Activated T-cell treated with anti-CD3 and anti-CD28 coated beads for 4 hours (primary cell): ENCODE measurements at places on chromosomes 13 and 19.

- no peak for DNase-seq
Measured at GRCh38 chr13:27634231-27634630, 12.5 kb downstream of the POLR1D start.

DNA sequence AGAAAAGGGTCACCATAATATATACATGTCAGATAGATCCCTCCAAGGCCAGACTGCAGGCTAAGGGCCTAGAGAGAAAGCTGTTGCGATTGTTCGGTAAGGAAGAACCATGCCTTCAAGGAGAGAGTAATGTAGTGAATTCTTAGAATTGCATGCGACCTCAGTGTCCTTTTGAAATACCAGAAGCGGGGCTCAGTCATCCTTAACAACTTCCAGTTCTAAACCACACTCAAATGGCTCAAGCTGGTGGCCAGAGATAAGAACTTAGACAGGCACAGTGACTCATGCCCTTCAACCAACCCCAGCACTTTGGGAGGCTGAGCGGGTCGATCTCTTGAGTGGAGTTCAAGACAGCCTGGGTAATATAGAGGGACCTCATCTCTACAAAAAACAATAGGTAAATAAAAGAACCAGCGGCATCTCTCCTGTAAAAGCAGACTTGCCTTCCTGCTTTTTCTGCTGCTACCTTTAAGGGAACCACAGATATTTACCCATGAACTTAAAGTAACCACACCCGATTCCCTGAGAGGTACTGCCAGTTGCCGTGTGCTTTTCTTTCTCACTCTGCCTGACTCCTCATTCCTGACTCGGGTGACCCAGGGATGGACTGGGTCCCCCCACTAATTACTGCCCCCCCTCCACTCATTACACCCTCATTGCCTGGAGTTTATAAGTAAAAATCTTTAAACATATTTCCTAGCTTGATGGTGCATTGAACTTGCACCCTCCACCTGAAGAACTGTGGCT is 15.4 kb upstream of the SIGLEC6 start:
- no peak for DNase-seq

- DNase-seq, result no peak
Measured at GRCh38 chr19:37946132-37946531, 39.1 kb downstream of the SIPA1L3 start.

DNA sequence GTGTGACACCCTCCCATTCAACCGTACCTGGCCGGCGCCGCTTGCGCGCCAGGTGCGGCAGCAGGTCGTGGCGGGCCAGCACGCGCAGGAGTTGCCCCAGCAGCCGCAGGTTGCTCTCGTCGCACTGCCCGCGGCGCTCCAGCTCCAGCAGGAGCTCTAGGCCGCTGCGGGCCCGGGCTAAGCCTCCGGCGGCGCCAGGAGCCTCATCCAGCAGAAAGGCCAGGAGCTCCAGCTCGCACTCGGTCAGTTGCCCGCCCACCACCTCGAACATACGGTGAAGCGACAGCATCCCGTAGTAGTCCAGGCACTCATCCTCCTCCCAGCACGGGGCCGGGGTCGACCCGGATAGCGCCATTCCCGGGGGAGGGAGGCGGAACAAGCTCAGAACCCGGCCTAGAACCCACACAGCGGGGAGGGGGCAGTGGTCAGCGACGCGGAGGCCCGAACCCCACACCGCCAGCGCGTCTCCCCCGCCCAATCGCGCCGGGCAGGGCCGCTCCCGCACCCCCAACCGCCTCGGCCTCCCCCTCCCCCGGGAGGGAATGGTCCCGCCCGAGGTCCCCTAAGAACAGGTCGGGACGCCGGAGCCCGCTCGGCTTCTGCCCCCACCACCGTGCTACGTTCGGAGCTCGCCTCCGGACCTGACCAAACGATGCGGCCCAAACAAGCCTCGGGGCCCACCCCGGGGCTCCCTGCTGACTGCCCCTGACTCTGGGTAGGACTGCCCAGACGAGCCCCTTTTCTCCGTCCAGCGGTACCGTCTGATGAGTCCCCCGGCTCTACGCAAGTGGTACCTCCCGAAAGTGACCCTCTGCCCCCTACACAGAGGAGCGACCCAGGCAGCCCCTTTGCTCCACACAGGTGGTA is 591 bp downstream of the DEDD2 start:
- no peak for DNase-seq

DNA sequence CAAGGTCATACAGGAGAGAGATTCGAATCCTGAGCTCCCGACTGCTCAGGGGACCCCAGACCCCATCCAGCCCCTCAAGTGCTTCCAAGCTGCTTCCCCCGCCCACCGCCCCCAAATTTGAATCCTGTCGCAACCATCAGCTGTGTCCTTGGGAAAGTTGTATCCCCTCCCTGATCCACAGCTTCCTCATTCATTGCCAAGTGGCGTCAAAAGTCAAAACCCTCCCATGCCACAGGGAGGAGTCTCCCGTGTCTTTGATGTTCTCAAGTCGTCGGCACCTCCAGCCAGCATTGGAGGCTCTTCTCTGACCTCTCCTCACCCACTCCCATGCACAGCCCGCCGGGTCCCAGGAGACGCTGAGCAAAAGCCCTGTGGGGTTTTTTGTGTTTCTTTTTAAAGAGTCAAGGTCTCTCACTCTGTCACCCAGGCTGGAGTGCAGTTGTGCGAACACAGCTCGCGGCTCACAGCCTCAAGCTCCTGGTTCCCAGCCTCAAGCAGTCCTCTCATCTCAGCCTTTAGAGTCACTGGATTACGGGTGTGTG is 2.8 kb upstream of the IFI30 start:
- DNase-seq, result no peak

- no peak for DNase-seq
Measured at GRCh38 chr13:25879466-25879865, 172.3 kb downstream of the SHISA2 start.

- no peak for DNase-seq
Measured at GRCh38 chr19:56355517-56355916, 37.8 kb downstream of the ZNF582 start.
